ENCODE measurements at places on chromosomes 1 and 21. TPM values are rescaled to one million over a fixed set of nuclear protein-coding genes. Genes with fewer than 3 reads are reported as not detected.

Gene IGSF9
- total RNA-seq: 11.3 TPM

GRCh38 chr1:64031236-64031635, 172.2 kb upstream of the UBE2U start:
- DNase-seq: no peak

GRCh38 chr1:225814381-225814780, 4.5 kb downstream of the EPHX1 start:
- DNase-seq: no peak

Gene OR2L13
- total RNA-seq: not detected

DNA sequence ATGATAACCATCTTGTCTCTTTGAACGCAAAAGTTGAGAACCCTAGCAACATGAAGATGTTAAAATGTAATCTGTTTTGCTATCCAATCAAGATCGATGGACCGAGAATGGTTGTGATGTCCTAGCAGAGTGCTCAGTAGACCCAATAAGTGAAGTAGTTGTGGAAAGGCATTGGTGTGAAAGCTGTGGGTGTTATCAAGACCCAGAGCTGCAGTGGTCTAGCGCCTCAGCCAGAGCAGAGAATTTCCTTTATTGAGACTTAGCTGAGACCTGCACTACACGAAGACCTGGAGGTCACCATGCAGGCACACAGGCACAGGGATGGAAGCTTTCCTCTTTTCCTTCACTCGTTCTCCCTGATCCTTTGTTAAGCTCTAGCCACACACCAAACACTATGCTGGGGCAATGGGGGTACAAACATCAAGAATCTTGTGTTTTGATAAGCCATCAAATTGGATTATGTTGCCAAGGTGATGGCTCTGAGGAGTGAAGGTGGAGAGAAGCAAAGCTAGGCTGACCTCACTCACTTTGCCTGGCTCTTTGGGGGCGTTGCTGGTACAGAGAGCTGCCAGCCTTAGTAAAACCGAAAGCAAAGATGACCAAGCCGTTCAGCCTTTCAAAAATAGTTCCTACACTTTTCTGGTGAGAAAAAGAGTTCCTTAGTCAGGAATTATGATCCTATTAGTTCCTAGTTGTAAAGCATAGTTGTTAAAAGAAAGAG, 24.1 kb downstream of the METTL13 start:
- no peak for DNase-seq

- no peak for DNase-seq
Measured at GRCh38 chr1:211378844-211379243, 52.2 kb downstream of the TRAF5 start.

GRCh38 chr1:76876655-76877395, 9.5 kb downstream of the ST6GALNAC5 start:
- no peak for DNase-seq

Gene FCGR3A
- total RNA-seq: not detected

Gene KIRREL1
- total RNA-seq: 29.9 TPM

Gene SYPL2
- 2.5 TPM for total RNA-seq

Gene CCDC27
- not detected for total RNA-seq

GRCh38 chr1:2298685-2299084, 70.6 kb downstream of the SKI start:
- DNase-seq: no peak

Gene AIM2
- 1.1 TPM for total RNA-seq

Gene COL6A1
- 193 TPM for total RNA-seq

Gene FBXO2
- total RNA-seq: 28.9 TPM

DNA sequence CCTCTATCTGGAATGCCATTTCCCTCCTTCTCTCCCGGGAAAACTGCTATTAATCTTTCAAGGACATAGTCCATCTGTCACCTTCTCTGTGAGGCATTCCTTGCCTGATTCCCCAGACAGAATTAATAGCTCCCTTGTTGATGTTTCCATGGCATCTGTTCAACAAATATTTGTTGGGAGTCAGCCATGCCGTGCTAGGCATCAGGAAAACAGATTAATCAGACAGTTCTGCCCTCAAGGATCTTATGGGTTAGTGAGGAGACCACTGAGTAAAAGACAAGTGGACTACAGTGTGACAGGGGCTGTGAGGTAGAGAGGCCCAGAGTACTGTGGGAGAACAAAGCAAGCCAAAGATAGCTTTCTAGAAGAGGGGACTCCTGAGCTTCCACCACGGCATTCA, 11.4 kb upstream of the MAGOH start:
- no peak for DNase-seq

DNA sequence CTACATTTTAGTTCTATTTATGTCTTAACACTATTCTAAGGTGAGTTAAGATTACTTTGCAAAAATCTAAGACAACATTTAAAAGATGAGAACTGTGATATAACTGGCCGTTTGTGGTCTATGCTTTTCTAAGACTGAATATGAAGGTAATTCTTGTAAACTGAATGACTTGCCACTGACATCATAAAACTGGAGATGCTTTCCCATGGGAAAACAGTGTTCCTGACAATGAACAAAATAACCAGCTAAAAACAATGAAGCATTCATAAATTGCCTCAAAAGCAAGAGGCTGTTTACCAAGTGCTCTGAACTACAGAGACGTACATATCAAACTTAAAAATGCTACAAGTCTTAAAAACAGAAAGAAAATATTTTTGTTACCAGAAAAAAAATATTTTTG, 54.7 kb downstream of the APP start:
- DNase-seq: no peak

DNA sequence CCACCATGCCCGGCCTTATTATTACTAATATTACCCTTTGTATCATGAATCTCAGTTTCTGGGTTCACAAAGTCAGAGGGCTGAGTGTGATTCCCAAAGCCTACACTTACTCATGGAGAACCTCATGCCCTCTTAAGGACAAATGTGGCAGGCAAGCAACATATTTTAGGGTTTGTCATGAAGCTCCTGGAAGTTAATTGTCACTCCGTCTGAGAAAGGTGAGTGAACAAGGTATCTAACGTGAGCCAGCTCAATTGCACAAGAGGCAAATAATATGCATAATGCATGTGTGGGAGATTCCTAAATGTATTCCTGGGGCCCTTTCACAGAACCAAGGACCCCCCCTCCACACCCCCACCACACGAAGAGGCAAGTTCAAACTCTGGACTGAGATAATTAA, 10.1 kb upstream of the TIAM1 start:
- DNase-seq: no peak

Gene DDR2
- total RNA-seq: 0.48 TPM

- DNase-seq: no peak
Measured at GRCh38 chr1:8844501-8845006, 27.1 kb upstream of the RERE start.

- DNase-seq: no peak
Measured at GRCh38 chr1:218383051-218383450, 37.9 kb downstream of the TGFB2 start.

GRCh38 chr1:208248307-208248801, 4.2 kb upstream of the PLXNA2 start:
- DNase-seq: no peak

- no peak for DNase-seq
Measured at GRCh38 chr1:147579532-147579931, 38.2 kb downstream of the BCL9 start.

DNA sequence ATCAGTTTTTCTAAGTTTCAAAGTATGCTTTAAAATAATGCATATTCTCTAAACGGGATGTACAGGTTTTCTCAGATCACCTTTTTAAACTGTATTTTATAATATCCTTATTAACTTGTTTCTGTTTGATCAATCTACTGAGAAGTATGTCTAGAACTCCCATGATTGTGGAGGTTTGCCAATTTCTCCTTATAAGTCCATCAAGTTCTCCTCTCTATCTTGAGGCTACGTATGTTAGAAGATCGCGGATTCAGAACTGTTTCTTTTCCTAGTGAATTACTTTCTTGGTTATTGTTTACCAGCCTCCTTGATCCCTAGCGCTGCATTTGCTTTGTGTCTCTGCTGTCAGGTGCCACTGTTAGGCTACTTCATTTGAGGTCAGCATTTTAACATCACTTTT, 89.2 kb downstream of the NPHP4 start:
- no peak for DNase-seq
